ENCODE measurements at places on chromosomes 1 and 21.

GRCh38 chr1:52368383-52369172, 2.6 kb upstream of the CC2D1B start:
- peak; percentile 11 for DNase-seq

DNA sequence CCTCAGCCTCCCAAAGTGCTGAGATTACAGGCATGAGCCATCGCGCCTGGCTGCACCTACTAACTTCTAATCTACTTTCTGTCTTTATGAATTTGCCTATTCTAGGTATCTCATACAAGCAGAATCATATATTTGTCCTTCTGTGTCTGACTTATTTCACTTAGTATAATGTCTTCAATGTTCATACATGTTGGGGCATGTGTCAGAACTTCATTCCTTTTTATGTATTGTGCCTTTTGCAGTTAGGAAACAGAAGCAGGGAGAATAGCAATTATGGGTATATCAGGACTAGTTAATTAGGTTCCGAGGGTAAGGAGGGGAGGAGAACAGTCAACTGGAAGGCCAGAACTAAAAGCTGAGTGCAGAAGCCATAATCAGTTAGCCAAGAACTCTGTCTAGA, 18.0 kb upstream of the NIBAN1 start:
- DNase-seq = no peak

DNA sequence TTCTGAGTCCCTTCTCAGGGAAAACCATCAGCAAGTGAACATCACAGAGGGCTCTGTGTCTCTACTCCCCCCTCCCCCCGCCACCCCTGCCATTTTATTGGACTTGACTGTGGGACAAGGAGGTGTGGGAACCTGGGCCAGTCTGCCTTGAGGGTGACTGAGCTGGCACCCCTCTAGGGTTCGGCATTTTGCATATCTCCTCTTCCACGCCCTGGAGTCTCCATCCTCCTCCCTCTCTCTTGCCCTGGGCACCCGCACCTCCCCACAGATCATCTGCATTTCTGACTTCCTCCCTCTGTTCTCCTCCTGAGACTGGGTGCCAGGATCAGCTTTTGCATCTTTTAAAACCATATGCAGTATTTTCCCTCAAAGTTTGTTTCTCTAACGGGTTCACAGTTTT, 107.1 kb upstream of the ERRFI1 start:
- no peak for DNase-seq

GRCh38 chr21:35111321-35111930, 62.3 kb upstream of the RUNX1 start:
- no peak for DNase-seq

DNA sequence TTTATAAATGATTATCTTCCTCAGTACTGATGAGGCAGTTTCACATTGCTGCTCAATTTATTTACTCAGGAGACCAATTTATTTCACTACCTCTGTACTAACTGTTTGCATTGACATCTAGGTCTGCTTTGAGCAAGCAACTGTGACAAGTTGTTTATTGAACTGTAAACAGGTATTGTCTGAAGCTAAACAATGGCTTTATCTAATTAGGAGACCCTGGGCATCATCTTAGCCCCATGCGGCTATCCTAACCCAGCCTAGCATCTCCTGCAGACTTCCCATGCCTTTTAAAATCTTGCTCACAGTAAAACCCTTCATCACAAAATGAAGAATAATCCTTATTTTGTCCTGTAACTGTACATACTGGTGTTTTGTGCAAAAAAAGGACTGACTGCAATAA, 348.2 kb downstream of the RWDD3 start:
- no peak for DNase-seq
